Stimulated activated effector memory CD8-positive, alpha-beta T cell treated with anti-CD3 and anti-CD28 coated beads, Interleukin-12 subunit alpha, Interleukin-12 subunit beta, amount 100 ng/mL, for 72 hours (primary cell): ENCODE measurements at places on chromosomes 3 and 15.

DNA sequence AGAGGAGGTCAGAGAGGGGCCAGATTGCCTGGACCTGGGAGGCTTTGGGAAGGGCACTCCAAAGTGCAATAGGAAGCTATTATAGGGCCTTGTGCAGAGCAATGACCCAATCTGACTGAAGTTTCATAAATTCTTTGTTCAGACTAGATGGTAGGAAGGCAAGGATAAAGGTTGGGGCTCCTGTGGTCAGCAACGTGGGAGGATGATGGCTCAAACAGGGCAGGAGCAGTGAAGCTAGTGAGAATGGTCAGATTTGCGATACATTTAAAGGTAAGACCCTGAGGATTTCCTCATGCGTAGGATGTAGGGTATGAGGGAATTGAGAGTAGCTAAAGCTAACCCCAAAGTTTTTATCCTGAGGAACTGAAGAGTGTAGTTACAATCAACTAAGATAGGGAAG is 139.0 kb downstream of the USP13 start:
- DNase-seq, result no peak

- no peak for DNase-seq
These were observed 301.7 kb upstream of the RORA start for GRCh38 chr15:61530769-61531168.

- no peak for DNase-seq
These were observed 973 bp upstream of the ITPKA start for GRCh38 chr15:41492597-41493204.

GRCh38 chr3:36295296-36295695 is 85.0 kb upstream of the STAC start:
- no peak for DNase-seq

- DNase-seq, result no peak
These were observed 66.2 kb downstream of the FRMD4B start for GRCh38 chr3:69319652-69320051.

DNA sequence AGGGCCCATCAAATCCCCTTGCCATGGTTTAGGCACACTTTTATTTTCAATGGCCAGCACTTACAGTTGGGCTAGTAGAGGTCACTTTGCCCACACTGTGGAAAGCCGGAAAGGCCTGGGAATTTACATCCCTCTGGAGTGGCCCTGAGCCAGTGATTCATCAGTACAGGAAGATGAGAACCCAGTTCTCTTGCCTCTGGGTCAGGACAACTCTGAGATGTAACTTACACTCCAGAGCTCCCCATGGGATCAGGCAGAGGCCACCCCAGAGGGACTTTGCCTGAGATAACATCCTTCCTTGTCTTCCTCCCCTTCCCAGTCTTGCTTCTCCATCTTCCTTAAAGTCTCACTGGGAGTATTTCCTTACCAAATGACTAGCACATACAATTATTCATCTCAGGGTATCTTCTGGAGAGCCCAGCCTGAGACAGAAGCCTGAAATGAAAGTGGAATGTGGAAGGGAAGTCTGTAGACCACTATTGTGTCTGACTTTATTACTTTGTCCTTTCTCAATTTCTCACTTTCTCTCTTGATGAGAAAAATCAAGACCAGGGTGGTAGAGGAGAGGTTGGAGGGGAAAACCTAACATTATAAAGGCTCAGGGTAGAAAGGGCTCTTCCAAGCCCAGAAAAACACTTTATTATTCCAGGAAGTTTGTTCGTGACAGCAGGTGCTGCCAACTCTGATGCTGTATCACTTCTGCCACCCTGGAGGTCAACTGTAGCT is 220.8 kb downstream of the ZNF621 start:
- no peak for DNase-seq

- no peak for DNase-seq
These were observed 400.9 kb upstream of the MCTP2 start for GRCh38 chr15:93830221-93831080.

DNA sequence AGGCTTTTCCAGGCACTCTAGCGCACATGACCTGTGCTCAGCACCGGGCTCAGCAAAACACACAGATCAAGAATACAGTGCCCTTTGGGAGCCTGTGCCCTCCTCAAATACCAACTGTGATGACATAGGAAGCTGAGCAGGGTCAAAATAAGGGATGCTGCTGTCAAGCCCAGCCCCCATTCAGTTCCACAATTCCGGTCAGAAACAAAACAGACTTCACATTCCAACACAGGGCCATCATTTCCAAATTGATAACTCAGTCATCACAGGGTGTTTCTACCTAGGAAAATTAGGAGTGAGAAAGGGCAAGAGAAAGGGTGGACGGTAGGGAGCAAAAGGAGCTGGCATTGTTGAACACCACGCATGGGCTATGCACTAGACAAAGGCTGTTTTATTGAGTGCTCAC is 158.4 kb upstream of the CCDC54 start:
- no peak for DNase-seq

- no peak for DNase-seq
These were observed 12.0 kb downstream of the RPL32 start for GRCh38 chr3:12829404-12829803.

DNA sequence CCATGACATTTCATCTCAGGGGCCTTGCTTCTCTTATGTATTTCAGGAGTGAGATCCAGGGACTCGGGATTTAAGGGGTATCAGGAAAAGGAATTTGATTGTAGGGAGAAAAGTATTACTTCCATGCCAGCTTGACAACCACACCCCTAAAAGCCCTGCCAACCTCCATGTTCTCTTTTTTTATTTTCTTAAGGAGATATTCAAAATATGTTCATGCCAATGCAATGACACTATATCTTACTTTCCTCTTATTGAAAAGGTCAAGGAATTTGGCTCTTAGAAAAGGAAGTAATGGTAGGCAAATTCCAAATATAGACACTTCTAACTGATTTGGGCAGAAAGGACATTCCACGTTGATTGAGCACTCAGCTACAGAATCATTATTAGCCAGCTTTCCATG is 407.5 kb upstream of the NECTIN3 start:
- no peak for DNase-seq

DNA sequence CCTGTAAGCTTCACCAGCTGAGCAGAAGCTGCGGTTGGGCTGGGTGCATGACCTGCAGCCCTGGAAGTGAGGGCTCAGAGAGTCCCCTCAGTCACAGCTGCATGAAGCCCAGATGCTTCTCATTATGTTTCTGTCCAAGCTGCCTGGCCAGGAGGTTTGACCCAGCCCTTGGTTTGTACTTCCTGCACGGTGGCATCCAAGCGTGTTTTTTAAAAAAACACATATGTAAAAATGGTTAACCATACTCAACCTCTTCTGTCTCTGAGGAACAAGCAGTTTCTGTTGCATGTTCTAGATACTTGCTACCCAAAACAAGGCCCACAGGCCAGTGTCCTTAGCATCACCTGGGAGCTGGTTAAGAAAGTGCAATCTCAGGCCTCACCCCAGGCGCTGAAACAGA is 76.0 kb upstream of the ATP10A start:
- DNase-seq, result no peak

DNA sequence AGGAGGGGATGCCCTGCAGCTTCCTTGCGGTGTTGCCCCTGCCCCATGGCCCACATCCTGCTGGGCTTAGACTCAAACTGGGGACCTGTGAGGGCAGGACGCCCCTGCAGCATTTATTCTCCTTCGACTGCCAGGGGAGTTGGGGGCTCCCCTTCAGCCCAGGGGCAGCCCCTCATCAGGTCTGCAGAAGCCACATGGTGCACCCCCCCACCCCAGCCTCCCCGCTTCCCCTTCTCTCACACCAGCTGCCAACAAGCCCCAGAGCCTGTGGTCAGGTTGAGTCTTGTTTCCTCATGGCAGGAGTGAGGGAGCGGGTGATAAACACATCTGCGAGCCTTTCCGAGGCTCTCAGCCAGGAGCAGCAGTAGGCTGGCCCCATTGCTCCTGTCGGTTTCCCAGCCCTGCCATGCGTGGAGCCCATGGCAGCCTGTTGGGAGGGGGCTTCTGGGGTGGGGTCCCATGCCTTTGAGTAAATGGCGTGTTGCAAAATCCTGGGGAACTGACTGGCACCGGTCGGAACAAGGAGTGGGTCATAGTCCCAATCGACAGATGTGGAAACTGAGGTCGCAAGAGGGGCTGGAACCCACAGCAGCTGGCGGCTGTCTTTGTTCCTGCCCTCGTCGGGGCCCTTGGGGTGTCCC is 27.8 kb downstream of the WNT7A start:
- DNase-seq, result no peak

GRCh38 chr15:98381446-98381845 is 266.9 kb upstream of the IGF1R start:
- no peak for DNase-seq

GRCh38 chr3:78822726-78823125 is 945.1 kb downstream of the ROBO1 start:
- no peak for DNase-seq

DNA sequence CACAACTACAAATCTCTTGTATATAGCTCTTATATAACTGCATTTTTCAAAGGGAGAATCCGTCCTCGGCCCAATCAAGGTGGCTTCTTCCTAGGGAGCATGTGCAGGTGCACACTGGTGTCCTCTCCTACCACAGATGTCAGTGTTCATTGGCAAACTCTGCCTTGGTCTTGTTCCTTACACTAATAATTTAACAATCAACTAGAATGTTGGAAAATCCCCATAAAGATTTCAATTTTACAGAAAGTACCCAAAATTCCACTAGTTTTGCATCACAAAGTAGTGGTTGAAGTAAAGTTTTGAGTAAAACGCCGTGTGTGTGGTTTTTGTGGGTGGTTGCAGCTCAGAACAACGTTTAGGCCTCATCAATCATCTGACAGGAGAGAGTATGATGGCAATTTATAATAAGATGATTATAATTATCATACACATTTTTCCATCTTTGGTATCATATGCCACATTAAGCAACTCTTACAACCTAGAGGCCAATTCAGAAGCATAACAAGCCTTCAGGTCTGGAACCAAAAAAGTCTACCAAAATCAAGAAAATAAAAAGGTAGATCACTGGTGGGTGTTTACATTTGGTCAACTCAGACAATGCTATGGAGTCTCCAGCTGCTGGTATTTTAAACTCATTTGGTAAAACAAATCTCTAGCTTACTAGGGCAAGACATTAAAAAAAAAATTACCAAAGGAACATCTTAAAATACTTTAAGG is 128.9 kb upstream of the BHLHE40 start:
- DNase-seq, result no peak

DNA sequence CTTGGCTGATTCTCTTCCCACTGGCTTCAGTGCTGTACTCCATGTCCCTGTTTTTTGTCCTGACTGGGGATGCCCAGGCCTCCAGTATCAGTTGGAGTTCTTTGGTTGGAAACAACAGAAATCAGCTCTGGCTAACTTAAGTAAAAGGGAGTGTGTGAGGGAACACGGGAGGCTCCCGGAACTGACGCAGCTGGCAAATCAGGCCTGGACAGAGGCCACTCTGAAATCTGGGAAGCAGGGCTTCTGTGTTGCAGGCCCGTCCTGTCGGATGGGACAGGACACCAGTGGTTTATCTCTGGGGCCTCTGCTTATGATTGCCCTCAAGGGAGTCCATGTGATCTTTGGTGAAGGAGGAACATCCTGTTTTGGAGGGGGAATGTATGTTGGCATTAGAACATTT is 124.3 kb downstream of the CHCHD6 start:
- no peak for DNase-seq

DNA sequence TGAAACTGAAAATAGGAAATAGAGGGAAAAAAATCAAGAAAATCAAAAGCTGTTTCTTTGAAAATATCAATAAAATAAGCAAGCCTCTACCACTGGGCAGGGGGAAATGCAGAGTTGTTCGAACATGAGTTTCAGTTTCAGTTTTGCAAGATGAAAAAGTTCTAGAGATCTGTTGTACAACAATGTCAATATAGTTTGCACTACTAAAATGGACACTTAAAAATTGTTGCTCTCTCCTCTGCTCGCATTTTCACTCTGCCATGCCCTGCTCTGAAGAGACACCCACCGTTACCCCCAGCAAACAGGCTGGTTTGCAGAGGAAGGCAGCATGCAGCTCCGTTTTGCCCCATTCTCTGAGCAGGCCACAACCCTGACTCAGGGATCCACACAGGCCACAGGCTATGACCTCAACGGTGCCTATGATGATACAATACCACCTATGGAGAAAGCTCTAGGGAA is 64.5 kb downstream of the ZNF148 start:
- DNase-seq, result peak; percentile 37

DNA sequence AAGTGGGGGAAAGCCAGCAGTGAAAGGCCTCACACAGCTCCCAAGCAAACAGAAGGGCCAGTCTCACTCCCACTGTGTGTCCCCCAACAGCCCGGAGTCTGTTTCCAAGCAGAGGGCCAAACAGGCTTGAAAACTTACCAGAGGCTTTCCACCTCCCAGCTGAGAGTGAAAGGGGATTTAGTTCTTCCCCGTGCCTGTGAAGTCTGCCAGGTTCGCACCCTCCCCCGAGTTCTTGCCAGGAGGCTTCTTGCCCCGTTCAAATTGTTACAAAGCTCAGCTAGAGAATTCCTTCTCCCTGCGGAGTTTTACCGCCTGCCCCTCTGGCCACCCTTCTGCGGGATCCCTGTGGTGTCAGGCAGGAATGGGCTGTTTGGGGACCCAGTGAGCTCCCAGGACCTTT is 68.0 kb upstream of the WNT7A start:
- no peak for DNase-seq

DNA sequence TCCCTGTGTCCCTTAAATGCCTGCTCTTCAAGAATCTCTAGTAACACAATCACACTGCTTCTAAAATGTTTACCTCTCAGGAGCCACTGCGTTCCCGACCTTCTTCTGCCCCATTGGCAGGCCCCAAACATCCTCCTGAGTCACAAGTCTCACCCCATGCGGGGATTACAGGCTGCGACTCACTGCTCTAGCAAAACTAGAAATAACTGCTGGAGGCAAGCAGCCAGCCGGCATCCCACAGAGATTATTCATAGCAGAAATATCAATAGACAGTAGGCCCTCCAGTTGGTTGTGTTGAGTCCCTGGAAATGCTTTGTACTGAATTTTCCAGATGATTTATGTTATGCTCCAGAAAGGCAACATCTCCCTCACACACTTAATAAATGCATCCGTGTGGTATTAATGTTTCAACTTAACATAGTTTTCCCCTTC is 64.8 kb downstream of the RFTN1 start:
- DNase-seq, result peak; percentile 11

- DNase-seq, result no peak
These were observed 1.7 kb downstream of the LYSMD4 start for GRCh38 chr15:99731336-99732123.

DNA sequence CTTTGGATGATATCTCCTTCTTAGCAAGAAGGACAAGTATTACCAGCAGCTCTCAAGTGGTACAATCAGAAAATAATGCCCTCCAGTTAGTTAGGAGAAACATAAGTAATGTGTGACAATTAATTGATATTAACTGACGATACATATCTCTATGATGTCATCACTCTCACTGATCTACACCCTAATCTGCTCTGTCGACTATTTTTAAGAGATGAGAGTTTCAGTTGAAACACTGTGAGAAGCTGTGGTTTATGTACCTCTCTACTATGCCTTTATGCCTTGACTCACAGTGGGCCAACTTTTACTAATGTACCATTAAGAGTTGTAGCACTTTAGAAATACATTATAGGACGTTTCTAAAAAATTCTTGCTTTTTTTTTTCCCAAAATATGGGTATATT is 8.6 kb downstream of the CEP152 start:
- DNase-seq, result no peak
